ENCODE measurements at places on chromosomes 1 and 21. TPM values are rescaled to one million over a fixed set of nuclear protein-coding genes. Genes with fewer than 3 reads are reported as not detected.

GRCh38 chr1:156409439-156409838 is 40.4 kb downstream of the RHBG start:
- no peak for DNase-seq
- H3K4me1 ChIP-seq, result peaks cover 7% of the 10 kb centered on the region

GRCh38 chr1:33232716-33233115 is 23.6 kb upstream of the ZNF362 start:
- no peak overlapping the region for H3K4me3 ChIP-seq
- H3K36me3 ChIP-seq, result no peaks in the 10 kb centered on the region
- peaks cover 32% of the 10 kb centered on the region for H3K4me1 ChIP-seq
- no peak for DNase-seq

PKLR gene
- 0.11 TPM for total RNA-seq

- H3K4me3 ChIP-seq, result no peak overlapping the region
- no peak overlapping the region for H3K27ac ChIP-seq
- no peak for DNase-seq
- H3K27me3 ChIP-seq, result no peaks in the 10 kb centered on the region
- H3K36me3 ChIP-seq, result peaks cover 3% of the 10 kb centered on the region
Measured at GRCh38 chr1:18881642-18882431, 20.5 kb downstream of the ALDH4A1 start.

DNA sequence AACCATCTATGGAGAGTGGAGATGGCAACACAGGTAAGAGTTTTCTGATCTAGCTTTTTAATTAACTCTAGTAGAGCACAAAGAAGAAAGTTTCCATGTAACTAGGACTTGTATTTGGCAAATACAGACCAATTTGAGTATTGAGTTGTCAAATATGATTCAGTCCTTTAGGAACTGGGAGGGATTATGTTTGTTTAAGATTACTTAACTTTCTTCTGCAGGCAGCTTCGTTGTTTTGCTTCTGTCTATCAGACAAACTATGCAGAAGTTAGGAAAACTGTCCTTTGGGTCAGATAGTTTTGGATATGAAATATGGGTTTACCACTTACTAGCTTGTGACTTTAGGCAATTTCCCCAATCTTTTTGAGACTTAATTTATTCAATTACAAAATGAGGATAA is 111.8 kb downstream of the POU2F1 start:
- peaks cover 5% of the 10 kb centered on the region for H3K4me1 ChIP-seq
- DNase-seq, result no peak
- no peak overlapping the region for H3K27ac ChIP-seq
- peaks cover 13% of the 10 kb centered on the region for H3K36me3 ChIP-seq
- no peaks in the 10 kb centered on the region for H3K27me3 ChIP-seq

GRCh38 chr1:40090652-40091355 is 6.2 kb downstream of the PPT1 start:
- H3K27ac ChIP-seq, result no peak overlapping the region
- no peak for DNase-seq
- H3K4me3 ChIP-seq, result no peak overlapping the region
- peaks cover 33% of the 10 kb centered on the region for H3K36me3 ChIP-seq

- DNase-seq, result no peak
- H3K36me3 ChIP-seq, result no peaks in the 10 kb centered on the region
- H3K4me1 ChIP-seq, result peaks cover 29% of the 10 kb centered on the region
- H3K27ac ChIP-seq, result no peak overlapping the region
- peaks cover 10% of the 10 kb centered on the region for H3K27me3 ChIP-seq
Measured at GRCh38 chr1:55876276-55877060, 661.3 kb upstream of the USP24 start.

- no peak for DNase-seq
- peak overlapping the region; percentile 44 for H3K27ac ChIP-seq
- no peaks in the 10 kb centered on the region for H3K36me3 ChIP-seq
- peaks cover 59% of the 10 kb centered on the region for H3K4me1 ChIP-seq
- no peak overlapping the region for H3K4me3 ChIP-seq
- H3K27me3 ChIP-seq, result no peaks in the 10 kb centered on the region
Measured at GRCh38 chr1:22267413-22268175, 124.7 kb upstream of the WNT4 start.

GRCh38 chr1:161721738-161722343 is 497 bp downstream of the FCRLB start:
- no peak overlapping the region for H3K4me3 ChIP-seq
- H3K27ac ChIP-seq, result no peak overlapping the region
- H3K4me1 ChIP-seq, result peaks cover 11% of the 10 kb centered on the region
- no peaks in the 10 kb centered on the region for H3K36me3 ChIP-seq
- no peak for DNase-seq

- DNase-seq, result no peak
- no peaks in the 10 kb centered on the region for H3K36me3 ChIP-seq
- H3K4me3 ChIP-seq, result no peak overlapping the region
- peaks cover 5% of the 10 kb centered on the region for H3K27me3 ChIP-seq
Measured at GRCh38 chr1:230728710-230729392, 14.9 kb upstream of the AGT start.

CFHR4 gene
- total RNA-seq, result not detected

DNA sequence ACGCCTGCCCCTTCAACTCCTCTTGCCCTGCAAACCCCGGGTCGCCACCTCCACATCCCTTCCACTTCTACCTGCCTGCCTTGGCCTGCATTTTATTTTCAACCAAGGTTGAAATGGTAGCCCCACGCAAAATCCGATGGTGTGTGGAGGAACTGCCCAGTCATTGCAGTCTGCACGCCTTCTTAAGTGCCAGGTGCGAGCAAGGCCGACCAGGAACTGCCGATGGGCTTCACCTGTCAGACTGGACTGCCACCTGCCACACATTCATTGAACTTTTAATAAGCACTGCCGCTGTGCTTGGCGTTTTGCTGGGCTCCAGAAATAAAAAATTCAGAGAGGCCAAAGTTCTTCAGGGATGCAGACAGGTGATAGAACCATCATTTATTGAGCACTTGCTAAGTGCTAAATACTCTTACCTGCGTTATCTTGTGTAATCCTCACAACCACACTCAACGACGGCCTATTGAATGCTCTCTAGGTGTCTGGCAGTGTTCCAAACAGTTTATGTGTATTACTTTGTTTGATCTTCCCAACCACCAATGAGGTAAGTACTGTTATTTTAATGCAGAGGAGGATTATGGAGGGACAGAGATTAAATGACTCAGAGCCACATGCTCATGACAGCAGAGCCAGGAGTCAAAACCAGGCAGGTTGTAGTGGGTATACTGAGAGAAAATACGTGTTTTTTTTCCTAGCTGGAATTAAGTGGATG is 36.2 kb downstream of the CACHD1 start:
- H3K4me3 ChIP-seq, result peak overlapping the region; percentile 88
- DNase-seq, result peak; percentile 41
- no peaks in the 10 kb centered on the region for H3K36me3 ChIP-seq
- peaks cover 72% of the 10 kb centered on the region for H3K4me1 ChIP-seq

DNA sequence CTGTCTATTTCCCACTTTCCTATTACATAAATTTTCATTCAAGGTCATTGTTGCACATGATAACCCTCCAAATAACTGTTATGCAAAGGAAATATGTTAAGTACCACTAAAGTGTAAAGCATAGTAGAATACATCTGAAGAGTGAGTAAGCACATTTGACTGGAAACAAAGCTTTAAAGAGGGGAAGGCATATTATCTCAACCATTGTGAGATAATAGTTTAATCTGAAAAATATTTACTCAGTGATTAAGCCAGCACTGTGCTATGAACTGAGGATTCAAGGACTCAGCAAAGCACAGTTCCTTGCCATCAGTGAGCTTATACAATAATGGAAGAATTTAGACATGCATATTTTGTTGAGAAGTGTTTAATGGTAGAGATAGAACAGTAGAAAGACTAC is 127.4 kb downstream of the HMCN1 start:
- H3K4me1 ChIP-seq, result peaks cover 24% of the 10 kb centered on the region
- H3K27me3 ChIP-seq, result no peaks in the 10 kb centered on the region
- H3K4me3 ChIP-seq, result no peak overlapping the region
- DNase-seq, result no peak
- H3K27ac ChIP-seq, result no peak overlapping the region
- peaks cover 7% of the 10 kb centered on the region for H3K36me3 ChIP-seq

GRCh38 chr1:204447190-204447589 is 35.6 kb upstream of the PPP1R15B start:
- peaks cover 26% of the 10 kb centered on the region for H3K4me1 ChIP-seq
- H3K27me3 ChIP-seq, result no peaks in the 10 kb centered on the region
- H3K36me3 ChIP-seq, result peaks cover 28% of the 10 kb centered on the region
- DNase-seq, result no peak
- no peak overlapping the region for H3K4me3 ChIP-seq

DNA sequence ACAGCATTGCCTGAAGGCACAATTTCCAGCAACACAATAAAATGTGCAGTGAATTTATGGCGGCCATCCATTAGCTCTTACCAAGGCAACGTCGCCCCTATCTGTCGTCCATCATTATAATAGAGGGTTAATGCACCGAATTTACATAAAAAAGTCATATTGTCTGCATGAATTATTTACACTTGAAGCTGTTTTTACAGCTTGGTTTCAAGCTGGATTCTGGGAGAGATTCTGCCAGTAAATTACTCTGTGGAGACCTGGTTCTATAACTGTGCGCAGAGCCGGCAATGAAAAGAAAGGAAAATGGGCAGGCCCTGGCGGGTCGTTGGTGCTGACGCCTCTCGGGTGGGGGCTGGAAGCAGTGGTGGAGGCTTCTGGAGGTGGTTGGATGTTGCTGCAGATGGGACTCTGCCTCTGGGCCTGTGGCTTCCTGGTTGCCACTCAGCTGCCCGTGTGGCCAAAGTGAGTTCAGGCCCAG is 48.9 kb upstream of the POU3F1 start:
- peaks cover 57% of the 10 kb centered on the region for H3K27me3 ChIP-seq
- H3K4me3 ChIP-seq, result no peak overlapping the region
- H3K36me3 ChIP-seq, result no peaks in the 10 kb centered on the region

DNA sequence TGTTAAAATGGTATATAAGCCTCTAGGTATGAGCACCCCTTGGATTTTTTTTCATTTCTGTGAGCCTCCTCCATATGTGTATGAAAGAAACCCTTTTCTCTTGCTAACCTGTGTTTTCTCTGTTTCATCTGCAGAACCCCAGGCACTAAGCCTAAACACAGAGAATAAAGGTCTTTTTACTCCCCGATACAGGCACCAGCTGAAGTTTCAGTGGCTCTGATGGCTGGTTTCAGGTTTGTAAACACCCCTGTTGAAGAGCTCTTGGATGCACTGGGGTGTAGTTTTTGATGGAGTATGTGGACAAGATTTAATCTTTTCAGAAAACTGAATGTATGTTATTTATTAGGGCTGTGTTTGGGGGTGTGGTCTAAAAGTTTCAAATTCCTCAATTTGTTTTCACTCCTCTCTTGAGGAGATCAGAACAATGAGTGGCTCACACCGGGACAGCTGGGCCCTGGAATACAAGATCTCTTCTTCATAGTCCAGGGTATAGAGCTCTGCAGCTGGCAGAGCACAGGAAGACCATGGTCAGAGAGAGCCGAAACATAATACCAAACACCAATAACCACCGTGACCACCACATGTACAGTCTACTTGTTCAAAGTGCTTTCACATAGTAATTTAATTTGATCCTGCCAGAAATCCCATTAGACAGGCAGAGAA is 50.2 kb upstream of the VTCN1 start:
- H3K27ac ChIP-seq, result no peak overlapping the region
- peaks cover 12% of the 10 kb centered on the region for H3K36me3 ChIP-seq
- H3K4me3 ChIP-seq, result no peak overlapping the region

GRCh38 chr1:10620776-10621175 is 146.0 kb downstream of the PEX14 start:
- no peak overlapping the region for H3K4me3 ChIP-seq
- peaks cover 2% of the 10 kb centered on the region for H3K4me1 ChIP-seq
- peaks cover 9% of the 10 kb centered on the region for H3K36me3 ChIP-seq
- no peak overlapping the region for H3K27ac ChIP-seq

JTB gene
- 74.1 TPM for total RNA-seq

DNA sequence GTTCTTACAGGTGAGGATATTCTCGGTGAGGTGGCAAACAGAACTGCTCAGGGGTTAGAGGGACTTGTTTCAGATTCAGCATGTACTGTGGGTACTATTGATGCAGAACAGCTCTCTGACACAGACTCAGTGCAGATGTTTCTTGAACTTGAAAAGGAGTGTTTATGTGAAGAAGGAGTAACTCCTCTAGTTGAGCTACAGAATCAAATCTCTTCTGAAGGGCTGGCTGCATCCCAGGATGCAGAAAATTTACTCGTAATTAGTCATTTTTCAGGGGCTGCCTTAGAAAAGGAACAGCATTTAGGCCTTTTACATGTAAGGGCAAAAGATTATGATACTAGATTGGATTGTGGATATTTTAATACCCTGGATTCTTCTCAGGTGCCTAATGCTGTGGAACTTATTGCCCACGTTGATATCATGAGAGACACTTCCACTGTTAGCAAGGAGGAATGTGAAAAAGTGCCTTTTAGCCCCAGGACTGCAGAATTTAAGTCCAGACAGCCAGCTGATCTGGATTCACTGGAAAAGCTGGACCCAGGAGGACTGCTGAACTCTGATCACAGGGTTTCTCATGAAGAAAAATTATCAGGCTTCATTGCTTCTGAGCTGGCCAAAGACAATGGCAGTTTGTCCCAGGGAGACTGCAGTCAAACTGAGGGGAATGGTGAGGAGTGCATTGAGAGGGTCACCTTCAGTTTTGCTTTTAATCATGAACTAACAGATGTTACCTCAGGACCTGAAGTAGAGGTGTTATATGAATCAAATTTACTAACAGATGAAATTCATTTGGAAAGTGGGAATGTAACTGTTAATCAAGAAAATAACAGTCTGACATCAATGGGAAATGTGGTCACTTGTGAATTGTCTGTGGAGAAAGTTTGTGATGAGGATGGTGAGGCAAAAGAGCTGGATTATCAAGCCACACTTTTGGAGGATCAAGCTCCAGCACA is 79.6 kb upstream of the BMP8A start:
- peaks cover 18% of the 10 kb centered on the region for H3K36me3 ChIP-seq
- H3K27me3 ChIP-seq, result no peaks in the 10 kb centered on the region
- peak overlapping the region; percentile 49 for H3K27ac ChIP-seq
- H3K4me3 ChIP-seq, result peak overlapping the region; percentile 78
- no peak for DNase-seq

DNA sequence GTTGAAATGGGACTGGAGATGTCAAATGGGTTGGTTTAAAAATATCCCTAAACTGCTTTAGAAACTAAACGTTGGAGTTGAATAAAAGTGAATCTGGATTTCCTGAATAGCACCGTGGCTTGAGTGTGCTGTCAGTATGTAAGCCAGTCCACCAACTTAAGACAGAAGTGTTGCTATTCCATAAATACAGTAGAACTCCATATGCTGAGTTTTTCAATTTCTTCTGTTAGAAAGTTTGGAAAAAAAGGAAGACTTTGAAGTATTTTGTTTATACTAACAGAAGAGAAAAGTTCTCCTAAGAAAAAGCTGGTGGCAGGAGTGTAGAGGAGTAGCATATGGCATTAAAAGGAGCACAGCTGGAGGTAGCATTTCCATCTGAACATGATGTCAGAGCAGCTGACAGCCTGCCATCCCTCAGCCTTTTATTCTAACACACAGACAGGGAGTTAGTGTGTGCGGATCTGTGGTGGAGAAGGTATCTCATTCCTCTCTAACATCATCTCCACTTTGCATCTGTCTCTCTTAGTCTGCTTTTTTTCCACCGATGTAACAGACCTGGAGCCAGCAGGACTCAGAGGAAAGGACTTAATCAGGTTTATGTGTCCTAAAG is at the start of gene ZBTB18:
Gene ZBTB18, plus strand, starts transcription at position 449 of the 610 bp plus-strand sequence. Its CDS starts 149 bp downstream, at position 598.
- DNase-seq, result no peak
- no peak within 1 kb of the TSS for H3K27ac ChIP-seq
- H3K27me3 ChIP-seq, result no peaks in the 10 kb centered on the region

- H3K27me3 ChIP-seq, result no peaks in the 10 kb centered on the region
- H3K4me3 ChIP-seq, result peak overlapping the region; percentile 100
- H3K36me3 ChIP-seq, result peaks cover 5% of the 10 kb centered on the region
- DNase-seq, result no peak
- peak overlapping the region; percentile 100 for H3K27ac ChIP-seq
Measured at GRCh38 chr1:23960291-23961020, 828 bp downstream of the PNRC2 start.

- no peak for DNase-seq
- peak overlapping the region; percentile 3 for H3K27ac ChIP-seq
- no peaks in the 10 kb centered on the region for H3K36me3 ChIP-seq
- no peak overlapping the region for H3K4me3 ChIP-seq
- H3K27me3 ChIP-seq, result peaks cover 5% of the 10 kb centered on the region
- peaks cover 25% of the 10 kb centered on the region for H3K4me1 ChIP-seq
Measured at GRCh38 chr1:209249280-209249670, 334.2 kb upstream of the CAMK1G start.

Data from mesothelial cell of epicardium (in vitro differentiated cells).